ENCODE measurements at places on chromosomes 3 and 15.

- DNase-seq, result no peak
Observed at GRCh38 chr15:59931646-59932261, 72.4 kb upstream of the FOXB1 start.

DNA sequence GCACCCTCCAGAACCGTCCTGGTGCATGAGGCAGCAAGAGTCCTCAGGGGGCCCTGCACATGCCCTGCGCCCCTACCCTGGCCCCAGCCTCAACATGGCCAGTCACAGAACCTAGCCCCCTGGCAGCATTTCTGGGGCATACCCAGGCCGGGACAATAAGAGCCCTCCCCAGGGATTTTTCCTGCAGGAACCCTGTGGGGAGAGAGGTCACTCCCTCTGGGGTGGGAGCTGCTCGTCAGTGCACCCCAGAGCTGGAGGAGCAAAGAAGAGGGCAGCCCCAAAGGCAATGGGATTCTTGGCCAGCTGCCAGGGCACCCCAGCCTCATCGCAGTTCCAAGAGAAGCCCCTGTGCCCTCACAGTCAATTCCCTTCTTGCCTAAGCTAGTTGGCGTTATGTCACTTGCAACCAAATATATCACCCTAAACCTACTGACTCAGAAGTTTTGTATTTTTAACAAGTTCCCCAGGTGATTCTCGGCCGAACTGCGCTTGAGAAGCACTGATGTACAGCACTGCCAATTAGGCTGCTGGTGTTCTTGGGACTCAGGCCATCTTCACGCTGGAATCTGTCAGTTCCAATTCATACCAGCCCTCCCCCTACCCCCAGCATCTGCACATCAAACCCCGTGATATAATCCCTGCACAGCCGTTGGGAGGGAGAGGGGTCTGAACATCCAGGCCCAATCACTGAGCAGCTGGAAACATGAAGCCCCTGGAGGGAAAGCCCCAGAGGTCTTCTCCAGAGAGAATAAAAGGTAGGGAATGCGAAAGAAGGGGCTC lies 87.5 kb upstream of the PRR20G start:
- no peak for DNase-seq

GRCh38 chr3:194286375-194287146 lies 64.6 kb downstream of the CPN2 start:
- DNase-seq, result no peak

DNA sequence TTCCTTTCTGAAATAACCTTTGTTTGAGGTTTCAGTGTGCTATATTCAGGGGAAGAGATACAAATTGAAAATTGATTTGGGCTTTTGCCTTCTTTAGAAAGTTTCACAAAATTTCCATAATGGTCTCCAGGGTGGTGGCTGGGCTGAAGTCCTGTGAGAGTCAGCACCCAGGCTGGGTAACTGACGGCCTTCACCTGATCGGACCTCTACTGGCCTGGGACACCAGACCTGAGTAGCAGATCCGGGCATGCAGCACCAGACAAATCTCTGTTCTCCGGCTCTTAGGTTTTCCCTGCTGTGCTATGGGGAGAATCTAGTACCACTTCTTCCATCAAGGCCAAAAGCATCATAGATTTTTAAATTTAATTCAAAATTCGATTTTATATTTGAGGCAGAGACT lies 133.0 kb upstream of the LMCD1 start:
- DNase-seq, result no peak

DNA sequence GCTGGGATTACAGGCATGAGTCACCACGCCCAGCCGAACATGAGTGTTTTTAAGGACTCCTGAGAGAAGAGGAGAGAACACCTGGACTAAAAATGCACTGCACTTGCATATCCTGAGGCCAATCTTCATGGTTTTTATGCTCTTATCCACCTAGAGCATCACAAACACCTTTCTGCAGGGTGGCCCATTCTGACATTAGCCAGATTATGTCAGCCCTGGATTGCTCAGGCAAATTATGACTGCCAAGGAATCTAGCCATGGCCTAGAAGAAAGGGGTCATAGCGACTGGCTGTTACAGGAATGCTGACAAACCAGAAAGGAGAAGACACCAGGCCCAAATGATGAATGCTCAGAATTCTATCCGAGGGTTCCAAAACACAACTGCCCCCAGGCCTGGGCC lies 40.9 kb upstream of the HERC1 start:
- DNase-seq, result no peak

DNA sequence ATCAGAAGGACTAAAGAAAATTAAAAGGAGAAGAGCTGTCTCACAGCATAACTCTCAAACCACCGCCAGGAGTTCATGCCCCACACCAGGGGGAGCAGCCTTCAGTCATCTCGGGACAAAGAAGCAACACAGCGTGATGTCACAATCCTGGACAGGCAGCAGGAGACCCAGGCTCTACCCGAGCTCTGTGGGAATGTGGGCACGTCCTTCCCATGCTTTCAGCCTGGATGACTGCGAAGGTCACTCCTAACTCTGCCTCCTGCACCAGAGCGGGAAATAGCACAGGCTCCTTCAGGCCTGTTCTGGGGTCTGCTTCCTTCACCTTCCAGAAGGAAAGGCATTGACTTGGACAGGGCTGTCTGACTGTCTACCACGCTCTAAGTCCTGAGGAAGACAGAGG lies 31.3 kb downstream of the NOX5 start:
- DNase-seq, result no peak

DNA sequence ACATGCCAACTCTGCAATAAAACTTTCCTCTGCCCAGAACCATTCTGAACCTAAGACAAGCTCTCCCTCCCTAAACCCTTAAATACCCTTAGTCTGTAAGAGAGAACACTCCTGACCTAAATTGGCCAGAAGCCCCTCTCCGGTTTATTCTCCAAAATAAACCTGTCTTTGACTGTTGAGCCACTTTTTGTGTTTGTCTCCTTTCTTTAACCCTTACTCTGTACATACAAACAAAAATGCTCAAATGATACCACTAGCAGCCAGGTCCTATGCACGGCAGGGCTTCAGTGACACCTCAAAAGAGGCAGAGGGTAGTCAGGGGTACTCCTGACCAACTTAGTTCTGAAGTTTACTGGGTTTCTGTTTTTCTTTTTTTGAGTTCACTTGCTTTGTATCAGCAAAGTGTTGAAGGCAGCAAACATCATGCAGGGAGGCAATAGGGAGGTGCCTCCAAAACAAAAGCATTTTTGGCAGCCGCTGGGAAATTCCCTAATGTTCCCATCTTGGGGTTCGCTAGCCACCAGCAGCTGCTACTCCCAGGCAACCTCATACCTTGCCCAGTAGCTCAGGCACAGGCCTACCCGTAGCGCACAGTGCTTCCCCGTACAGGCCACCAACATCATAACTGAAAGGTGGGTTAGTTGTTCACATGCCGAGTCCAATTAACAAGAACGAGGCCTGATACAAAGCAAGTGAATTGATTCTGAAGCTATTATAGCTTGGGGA lies 62.9 kb upstream of the GCNT3 start:
- DNase-seq, result no peak

DNA sequence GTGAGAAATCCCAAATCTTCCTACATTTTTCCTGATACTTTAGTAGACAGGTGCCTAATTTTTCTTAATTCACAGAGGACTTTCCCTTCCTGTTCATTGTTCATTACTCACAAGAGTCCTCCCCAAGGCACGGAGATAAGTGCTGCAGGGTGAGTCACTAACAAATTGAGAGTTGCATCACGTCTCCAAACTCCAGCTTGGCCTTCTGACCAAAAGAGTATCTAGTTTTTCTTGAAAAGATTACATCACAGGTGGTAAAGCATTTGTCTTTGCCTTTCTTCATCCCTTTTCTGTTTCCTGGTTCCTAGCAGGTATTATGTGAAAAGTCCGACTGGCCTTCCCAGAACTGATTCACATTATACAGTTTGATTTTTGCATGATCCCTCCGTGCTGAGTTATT lies 24.9 kb upstream of the RASGRP1 start:
- no peak for DNase-seq

DNA sequence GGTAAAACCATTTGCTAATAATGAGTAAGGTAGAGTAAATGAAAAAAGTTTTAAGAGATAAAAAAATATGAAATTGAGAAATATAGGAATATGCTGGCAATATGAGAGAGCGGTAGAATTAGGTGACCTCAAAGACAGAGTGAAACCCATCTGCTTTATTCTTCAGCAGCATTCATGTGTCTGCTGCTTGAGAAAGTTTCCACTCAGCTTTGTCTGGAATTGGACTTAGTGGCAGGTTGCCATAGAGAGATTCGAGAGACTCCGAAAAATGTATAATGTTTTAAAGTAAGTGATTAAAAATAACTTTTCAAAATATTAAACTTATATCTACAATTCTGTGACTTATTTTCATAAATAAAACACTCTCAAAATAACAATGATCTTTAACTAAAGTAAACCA lies 5.0 kb downstream of the SUCNR1 start:
- DNase-seq, result no peak

- DNase-seq, result no peak
Observed at GRCh38 chr3:55267206-55267930, 219.7 kb downstream of the WNT5A start.

GRCh38 chr3:86645756-86646155 lies 345.2 kb downstream of the VGLL3 start:
- DNase-seq, result no peak
